ENCODE measurements at places on chromosomes 12 and 14.

GRCh38 chr14:90602088-90602687, 205.4 kb downstream of the CALM1 start:
- DNase-seq: no peak

GRCh38 chr12:107487011-107487680, 198.5 kb upstream of the PWP1 start:
- no peak for DNase-seq

- DNase-seq: no peak
These were observed 21.7 kb downstream of the NEUROD4 start for GRCh38 chr12:55041345-55042055.

DNA sequence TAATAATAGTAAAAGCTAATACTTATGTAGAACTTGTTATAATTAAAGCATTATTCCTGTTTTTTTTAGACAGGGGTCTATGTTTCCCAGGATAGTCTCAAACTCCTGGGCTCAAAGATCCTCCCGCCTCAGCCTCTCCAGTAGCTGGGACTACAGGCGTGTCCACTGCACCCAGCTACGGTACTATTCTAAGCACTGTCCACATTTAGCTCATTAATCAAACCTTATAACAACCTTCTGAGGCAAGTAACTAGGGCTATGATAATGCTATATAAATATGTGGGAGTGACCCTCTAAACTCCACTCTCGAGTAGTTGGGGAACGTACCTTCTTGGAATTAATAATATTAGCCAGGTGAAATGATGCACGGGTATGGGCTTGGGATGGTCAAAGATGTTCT, 60.7 kb upstream of the NR2C1 start:
- no peak for DNase-seq

GRCh38 chr12:13347241-13348043, 150.9 kb downstream of the EMP1 start:
- no peak for DNase-seq

DNA sequence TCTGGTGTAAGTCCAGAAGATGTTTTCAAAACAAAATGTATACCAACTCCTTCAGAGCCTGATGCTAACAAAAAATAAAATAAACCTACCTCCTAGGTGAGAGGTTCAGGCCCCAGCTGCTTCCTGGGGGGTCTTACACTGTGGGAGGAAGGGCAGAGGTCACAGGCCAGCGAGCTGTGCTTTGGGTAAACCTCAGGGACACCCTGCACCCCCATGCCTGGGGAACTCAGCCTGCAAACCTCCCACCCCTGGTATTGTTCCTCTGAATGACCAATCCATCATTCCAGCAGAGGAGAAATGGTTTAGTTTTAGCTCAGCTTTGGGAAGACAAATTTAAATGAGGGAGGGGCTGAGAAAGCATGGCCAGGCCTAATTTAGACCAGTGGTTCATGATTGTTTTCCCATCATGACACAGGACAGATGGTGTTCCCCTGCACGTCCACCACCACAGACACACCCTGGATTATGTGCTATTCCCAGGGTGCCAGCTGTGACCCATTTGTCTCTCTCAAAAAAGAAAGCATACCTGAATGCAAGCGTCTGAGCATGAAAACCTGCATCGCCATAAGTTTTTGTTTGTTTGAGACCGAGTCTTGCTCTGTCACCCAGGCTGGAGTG, 14.5 kb upstream of the TFCP2 start:
- no peak for DNase-seq

DNA sequence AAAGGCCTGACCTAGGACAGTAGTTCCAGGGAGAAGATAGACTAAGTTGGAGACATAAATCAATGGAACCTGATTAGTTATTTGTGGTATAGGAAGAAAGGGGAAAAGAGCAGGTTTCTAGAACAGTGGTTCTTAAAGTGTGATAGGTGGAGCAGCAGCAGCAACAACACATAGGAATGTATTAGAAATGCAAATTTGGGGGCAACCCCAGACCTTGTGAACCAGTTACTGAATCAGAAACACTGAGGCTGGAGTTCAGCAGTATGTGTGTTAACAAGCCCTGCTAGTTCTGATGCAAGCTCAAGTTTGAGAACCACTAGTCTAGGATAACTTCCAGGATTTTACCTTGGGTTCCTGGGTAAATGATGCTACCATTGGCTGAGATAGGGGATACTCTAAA, 308.7 kb downstream of the EMP1 start:
- no peak for DNase-seq

DNA sequence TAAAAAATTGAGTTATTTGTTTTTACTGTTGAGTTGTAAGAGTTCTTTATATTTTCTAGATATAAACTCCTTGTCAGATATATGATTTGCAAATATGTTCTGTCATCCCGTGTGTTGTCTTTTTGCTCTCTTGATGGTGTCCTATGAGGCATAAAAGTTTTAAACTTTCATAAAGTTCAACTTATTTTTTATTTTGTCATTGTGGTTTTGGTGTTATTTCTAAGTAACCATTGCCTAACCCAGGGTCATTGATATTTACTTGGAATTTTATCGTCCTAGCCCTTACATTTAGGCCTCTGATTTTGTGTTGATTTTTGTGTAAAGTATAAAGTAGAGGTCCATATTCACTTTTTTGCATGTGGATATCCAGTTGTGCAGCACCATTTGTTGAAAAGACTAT, 63.1 kb downstream of the SRGAP1 start:
- no peak for DNase-seq

GRCh38 chr14:61300754-61301153, 19.6 kb upstream of the TMEM30B start:
- DNase-seq: no peak

DNA sequence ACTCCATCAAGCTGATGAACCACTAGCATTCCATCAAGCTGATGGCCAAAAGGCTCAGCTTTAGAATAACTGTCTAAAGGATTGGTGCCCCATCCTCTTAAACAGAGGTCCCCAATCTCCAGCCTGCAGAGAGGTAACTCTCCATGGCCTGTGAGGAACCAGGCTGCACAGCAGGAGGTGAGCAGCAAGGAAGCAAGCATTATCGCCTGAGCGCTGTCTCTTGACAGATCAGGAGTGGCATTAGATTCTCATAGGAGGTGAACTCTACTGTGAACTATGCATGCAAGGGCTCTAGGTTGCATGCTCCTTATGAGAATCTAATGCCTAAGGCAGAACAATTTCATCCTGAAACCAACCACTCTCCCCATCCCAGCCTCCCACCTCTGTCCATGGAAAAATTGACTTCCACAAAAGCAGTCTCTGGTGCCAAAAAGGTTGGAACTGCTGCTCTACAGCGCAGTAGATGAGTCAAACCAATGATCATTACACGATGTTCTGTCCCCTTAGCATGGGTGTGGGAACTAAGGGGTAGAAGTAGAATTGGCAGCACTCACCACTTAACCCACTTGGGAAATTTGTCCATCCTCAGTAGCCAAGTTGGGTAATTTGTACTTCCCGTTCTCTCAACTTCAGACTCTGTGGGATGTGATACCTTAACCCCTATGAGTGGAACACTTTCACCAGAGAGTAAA, 66.9 kb downstream of the ANKS1B start:
- DNase-seq: no peak

DNA sequence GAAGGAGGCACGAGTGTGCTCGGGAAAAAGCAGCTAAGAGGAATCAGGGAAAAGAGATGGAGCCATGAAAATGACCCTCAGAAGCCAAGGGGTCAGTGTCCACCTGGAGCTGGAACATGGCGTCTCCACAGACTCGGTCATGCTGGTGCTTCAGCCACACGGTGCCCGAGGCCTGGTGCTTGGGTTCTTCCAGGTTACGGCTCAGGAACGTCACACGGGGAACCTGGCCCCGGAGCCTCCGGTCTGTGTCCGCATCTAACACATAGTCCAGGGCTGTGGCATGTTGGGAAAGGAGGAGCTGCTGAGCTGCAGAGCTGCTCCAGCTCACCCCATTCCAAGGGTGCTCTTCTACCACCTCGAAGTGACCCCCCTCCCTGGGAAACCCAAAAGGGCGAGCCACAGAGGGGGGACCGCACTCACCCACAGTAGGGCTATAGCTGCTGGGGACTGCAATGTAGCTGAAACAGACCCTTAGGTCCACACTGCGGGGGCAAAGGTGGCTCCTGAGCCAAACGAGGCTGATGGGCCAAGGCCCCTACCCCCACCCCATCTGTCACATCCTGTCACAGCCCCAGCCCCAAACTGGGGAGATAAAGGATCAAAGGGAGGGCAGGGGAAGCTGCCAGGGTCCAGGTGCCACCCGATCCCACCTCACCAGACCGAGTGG, 10.8 kb downstream of the ITGA7 start:
- DNase-seq: no peak

GRCh38 chr14:50985859-50986331, 41.6 kb upstream of the PYGL start:
- DNase-seq: no peak

DNA sequence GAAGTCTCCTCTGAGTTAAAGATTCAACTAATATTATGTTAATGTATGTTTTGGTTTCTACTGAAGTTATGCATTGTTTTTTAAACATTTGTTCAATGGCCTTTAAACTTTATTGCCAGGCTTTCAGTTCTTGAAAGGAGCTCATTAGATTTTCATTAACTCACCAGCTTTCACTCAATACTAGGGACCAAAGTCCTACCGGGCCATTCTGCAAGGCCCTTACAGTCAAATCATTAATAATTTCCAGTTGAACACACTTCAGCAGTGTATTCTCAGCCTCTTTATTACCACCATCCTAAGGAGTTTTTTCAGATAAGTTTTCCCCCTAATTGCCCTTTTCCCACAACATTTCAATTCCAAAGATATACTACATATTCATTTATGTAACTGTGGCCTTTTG, 409.2 kb downstream of the DIO2 start:
- no peak for DNase-seq

GRCh38 chr12:121227294-121227693, 17.4 kb downstream of the P2RX4 start:
- DNase-seq: no peak

GRCh38 chr14:60487211-60487610, 1.3 kb upstream of the C14orf39 start:
- DNase-seq: no peak

DNA sequence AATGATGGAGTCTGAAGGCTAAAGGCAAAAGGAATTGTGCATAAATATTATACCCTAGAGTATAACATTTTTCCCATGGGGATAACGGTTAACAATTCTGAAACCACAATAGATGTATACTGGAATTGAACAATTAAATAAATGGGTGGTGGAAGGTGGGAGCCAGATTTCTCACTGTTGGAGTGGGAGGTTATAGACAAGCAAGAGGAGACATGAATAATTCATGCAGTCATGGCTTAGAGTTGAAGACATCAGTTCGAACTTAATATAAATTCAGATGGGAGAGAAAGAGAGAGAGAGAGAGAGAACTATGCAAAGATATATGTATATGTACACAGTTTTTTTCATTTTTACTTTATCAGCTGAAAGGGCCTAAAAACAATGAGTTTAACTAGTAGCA, 523.9 kb downstream of the FOXG1 start:
- no peak for DNase-seq

- DNase-seq: no peak
These were observed at the start of gene SLC39A2 for GRCh38 chr14:20998674-20999366. Gene SLC39A2 (plus strand): TSS chr14:20999293. CDS start chr14:20999447, 154 bp downstream.

- DNase-seq: no peak
These were observed 1214.9 kb downstream of the GALC start for GRCh38 chr14:86777963-86778602.

DNA sequence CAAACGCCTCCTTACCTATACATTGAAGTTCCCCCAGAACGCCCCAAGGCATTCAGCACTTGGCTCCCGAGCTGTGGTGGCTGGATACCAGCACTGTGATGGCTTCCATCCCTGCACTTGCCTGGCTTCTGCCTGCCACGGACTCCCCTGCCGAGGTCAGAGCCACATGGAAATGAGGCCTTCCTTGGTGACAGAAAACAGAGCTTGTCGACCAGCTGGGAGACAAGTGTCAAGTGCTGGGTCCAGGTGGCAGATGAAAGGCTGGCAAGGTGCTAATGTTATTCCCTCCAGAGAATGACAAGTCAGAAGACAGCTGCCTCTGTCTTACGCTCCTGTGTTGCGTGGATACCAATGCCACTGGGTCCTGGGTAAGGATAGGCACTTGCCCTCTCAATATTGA, 26.2 kb upstream of the GNG2 start:
- no peak for DNase-seq

DNA sequence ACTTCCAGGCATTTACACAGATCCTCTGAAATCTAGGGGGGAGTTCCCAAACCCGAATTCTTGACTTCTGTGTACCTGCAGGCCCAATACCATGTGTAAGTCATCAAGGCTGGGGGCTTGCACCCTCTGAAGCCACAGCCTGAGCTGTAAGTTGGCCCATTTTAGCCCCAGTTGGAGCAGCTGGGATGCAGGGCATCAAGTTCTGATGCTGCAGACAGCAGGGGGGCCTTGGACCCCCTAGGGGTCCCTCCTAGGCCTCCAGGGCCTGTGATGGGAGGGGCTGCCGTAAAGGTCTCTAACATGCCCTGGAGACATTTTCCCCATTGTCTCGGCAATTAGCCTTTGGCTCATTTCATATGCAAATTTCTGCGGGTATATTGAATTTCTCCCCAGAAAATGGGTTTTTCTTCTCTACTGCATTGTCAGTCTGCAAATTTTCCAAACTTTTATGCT, 59.5 kb downstream of the LRIG3 start:
- DNase-seq: no peak

GRCh38 chr12:1966561-1967226, 37.6 kb downstream of the DCP1B start:
- no peak for DNase-seq

GRCh38 chr14:65502676-65503124, 90.2 kb downstream of the FUT8 start:
- no peak for DNase-seq

- no peak for DNase-seq
These were observed 135.7 kb downstream of the IGF1 start for GRCh38 chr12:102344691-102345090.

DNA sequence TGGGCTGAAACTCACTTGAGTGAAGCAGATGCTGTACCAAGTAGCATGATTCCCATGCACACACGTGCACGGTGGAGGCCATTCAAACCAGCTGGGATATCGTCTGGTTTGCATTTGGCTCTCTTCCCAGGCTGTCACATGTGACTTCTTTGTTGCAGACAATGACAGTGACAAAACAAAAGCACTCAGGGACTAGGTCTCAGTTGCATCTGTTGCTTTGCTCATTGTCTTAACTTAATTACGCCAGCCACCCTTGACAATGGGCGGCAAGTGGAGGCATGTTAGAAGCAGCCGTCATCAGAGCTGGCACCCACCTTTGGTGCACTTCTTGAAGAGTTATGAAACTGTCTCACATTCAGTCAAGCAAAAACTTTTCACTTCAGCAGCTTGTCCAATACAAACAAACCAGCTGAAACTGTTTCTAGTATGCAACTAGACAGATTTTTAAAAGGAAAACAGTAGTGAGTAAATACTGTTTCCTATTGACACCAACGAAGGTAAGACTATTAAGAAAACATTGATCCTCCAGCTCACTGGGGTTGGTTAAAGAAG, 74.3 kb downstream of the IGF1 start:
- DNase-seq: no peak

Measured in stimulated activated CD4-positive, alpha-beta T cell treated with anti-CD3 and anti-CD28 coated beads, TNF-alpha, amount 100 ng/mL, for 1 hour (primary cell).